ENCODE measurements at places on chromosomes 11 and 22. TPM values are rescaled to one million over a fixed set of nuclear protein-coding genes. Genes with fewer than 3 reads are reported as not detected.

The USP28 gene
- 29.7 TPM for total RNA-seq

The LIF gene
- total RNA-seq, result 0.09 TPM

The CASTOR1 gene
- total RNA-seq, result 4.9 TPM

The SLCO2B1 gene
- 16.2 TPM for total RNA-seq

DNA sequence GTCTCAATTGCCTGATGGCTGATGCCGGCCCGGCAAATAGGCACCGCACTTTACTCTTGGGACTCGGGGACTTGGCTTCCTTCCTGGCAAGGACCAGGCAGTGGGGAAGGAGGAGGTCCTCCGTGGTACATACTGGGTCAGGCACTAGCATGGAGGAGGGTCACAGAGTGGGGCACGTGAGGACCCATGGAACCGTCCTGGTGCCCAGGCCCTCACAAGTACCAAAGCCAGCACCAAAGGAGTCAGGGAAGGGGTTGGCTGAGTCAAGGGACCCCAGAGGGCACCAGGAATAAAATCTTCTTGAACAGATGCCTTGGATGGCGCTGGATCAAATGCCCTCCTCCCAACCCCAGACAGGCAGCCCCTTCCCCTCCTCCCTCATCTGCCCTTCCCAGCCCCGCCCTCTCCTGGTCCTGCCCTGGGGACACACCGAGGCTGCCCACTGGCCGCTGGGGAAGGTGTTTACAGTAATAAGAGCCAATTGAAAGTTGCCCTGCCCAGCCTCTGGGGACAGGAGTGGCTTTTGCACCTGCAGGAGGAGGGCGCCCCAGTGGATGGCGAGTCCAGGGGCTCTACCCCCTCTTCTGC is 5.6 kb upstream of the CARNS1 start:
- no peak for DNase-seq

DNA sequence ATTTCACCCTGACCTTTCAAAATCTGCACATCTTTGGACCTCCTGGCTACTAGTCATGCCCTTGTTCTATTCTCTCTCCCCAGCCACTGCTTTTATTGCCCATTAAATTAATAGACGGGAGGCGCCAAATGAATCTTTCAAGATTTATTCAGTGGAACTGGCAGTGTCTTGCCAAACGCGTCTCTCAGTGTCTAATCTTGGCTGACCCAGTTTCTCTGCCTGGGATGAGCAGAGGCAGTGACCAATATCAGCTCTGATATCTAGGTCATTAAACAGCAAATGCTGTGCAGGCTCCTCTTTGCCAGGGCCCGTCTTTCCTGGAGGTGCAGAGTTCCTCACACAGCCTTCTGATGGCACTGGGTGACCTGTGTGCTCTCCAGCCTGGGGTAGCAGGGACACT is 74.0 kb downstream of the TRAF6 start:
- peak; percentile 64 for DNase-seq

The DCDC1 gene
- 54.1 TPM for total RNA-seq

The WDR74 gene
- total RNA-seq, result 31.2 TPM

All from cerebellum (tissue), 4 donors.